Activated T-cell treated with anti-CD3 and anti-CD28 coated beads for 1 hour (primary cell): ENCODE measurements at places on chromosomes 2 and 18.

GRCh38 chr2:113167115-113167932 lies 6.4 kb upstream of the PSD4 start:
- no peak for DNase-seq

DNA sequence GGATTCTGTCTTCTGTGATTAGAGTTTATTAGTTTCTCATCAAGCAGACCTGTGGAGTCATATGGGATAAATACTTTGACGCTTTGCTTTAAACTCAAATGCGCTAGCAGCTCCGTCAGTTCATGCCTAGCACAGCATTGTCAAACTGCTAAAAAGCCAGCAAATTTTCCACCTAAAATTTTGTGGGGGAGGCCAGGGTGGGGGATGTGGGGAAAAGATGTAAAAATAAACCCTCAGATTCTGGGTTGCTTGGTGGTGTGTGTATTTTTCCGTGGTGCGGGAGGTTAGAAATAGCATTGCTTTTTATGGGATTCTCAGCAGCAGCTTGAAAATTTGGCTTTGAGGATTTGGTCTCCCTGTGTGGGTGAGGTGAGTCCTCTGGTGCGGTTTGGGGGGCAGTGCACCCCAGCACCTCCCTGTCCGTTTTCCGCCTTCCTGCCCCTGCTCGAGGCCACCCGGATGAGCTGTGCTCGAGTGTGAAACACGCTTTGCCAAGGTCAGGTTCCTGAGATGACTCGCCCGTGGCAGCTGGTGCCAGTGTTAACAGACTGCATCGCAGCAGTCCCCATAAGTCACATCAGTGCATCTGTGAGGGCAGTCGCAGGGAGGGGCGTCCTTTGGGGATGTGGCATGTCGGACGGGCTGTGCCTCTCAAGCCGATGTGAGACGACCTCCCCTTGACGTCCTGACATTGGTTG lies 65.9 kb downstream of the LDLRAD4 start:
- no peak for DNase-seq

GRCh38 chr2:149782572-149782971 lies 195.0 kb upstream of the MMADHC start:
- no peak for DNase-seq

DNA sequence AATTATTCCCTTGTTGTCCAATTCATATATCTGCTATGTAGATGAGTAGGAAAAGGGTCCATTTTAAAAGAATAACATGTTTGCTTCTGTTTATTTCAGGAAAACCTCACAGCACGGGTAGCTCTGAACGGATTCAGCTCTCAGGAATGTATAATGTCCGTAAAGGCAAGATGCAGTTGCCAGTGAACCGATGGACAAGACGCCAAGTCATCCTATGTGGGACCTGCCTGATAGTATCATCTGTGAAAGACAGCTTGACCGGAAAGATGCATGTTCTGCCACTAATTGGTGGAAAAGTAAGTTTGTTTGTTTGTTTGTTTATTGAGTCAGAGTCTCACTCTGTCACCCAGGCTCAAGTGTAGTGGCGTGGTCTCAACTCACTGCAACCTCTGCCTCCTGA lies 114.6 kb downstream of the PHLPP1 start:
- DNase-seq: no peak

GRCh38 chr2:74205596-74205995 lies 7.2 kb downstream of the MTHFD2 start:
- DNase-seq: no peak

DNA sequence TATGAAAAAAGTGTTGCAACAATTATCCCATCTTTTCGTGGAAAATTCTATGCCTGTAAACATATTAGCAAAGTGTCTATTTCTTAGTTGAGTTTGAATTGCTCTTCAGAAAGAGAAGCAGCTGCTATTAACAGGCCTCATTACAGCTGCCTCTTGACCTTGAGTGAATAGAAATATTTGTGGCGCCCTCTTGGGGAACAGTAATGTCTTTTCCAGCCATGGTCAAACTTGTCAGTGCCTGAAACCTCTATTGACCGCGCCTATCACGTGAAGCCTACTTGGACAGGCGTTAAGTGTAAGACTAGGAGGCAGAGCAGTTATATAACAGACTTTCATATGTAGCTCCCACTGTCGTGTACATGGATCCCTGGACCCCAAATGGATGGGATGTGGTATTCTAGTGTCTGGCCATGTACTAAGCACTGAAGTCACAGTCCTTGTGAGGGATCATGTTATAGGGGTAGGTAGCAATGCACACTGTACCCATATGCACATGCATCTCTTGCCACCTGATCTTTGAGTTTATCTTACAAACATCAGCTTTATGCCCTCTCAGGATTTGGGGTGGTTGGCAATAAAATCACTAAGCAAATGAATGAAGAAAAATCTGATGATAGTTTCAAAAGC lies 245.0 kb downstream of the PTGR3 start:
- DNase-seq: no peak

DNA sequence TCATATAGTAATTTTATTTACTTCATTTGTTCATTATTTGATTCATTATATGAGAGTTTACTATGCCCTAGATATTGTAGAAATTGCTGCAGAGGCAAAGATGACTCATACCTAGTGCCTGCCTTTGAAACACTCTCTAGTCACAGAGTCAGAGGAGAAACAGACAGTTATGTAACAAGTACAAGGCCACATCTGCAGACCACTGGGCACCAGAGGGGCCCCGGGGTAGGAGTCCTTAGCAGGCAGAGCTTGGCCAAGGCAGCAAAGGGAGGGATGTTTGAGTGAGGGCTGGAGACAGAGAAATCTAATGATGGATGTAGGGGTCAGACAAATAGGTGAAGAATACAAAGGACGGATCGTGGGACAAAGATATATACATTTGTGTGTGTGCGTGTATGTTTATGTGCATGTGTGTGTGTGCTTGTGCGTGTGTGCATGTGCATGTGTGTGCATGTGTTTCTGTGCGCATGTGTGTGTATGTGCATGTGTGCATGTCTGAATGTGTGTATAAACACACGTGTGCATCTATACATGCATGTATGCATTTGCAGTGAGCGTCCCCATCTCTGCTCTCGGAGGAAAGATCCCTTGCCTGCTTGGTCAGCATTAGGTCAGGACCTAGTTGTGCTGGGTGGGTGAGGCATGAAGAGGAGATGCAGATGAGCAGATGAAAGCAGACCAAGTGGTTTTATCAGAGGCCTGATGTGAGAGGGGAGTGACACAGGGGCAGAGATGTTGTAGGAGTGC lies 170.6 kb upstream of the MYT1L start:
- DNase-seq: no peak

GRCh38 chr2:134575888-134576287 lies 142.9 kb downstream of the TMEM163 start:
- DNase-seq: no peak

- DNase-seq: no peak
These were observed 60.2 kb downstream of the CXCR4 start for GRCh38 chr2:136057802-136058140.

- DNase-seq: no peak
These were observed 281.1 kb upstream of the SLC14A2 start for GRCh38 chr18:45334191-45334590.

DNA sequence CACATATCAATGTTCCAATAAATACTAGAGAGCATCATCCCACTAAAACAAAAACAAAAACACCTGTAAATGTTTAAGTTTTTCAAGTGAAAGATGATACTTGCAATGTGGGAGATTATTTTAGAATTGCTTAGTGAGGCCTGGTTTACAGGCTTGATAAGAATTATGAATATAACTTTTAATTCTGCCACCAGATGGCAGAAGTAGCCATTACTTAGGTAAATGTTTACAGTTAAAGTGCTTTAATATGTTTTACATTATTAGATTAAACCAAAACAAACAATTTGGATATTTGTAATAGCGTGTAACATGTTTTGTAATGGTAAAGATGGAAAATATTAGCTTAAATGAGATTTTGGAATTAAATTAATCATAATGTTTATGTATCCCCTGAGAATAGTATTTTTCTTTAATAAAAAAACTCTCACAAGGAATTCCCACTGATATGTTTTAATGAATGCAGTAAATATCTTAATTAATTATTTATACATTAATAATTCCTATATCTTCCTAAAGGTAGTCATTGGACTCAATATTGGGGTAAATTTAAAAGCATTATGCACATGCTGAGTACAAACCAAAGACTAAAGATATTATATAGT lies 522.0 kb downstream of the SPAG16 start:
- DNase-seq: no peak

GRCh38 chr18:80232030-80232429 lies 15.3 kb downstream of the PARD6G start:
- DNase-seq: no peak

GRCh38 chr2:175793648-175794047 lies 208.4 kb downstream of the LNPK start:
- DNase-seq: no peak

DNA sequence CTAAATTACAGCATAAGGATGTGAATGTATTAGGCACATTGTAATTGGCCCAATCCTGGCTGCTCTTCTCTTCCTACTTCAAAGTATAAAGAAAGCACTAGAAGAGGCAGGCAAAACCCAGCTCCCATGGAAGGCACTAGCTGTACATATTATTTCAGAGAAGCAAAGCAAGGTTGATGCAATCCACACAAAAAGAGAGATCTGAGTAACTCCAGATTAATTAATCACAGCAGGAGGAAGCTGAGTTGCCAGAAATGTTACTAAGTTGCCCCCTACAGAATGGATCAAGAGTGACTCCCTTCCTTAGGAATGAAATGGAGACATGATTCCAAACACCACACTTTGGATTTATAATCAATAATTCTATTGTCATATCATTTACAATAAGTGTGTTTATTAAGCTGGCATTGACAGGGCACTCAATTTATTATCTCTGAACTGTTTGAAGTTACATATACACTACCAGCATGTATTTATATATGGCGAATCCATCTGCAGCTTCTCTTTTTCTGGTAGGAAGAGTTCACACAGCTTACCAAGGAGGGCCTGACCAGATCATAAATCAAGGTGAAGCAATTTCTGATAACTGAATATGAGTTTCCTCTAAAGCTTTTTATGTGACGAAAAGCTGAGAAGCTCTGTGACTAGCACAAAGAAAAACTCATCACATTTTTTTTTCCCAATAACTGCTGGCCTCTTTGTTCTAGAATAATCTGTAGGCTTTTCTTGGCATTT lies 393.1 kb upstream of the LYPD1 start:
- DNase-seq: no peak

- no peak for DNase-seq
These were observed 61.1 kb downstream of the FMNL2 start for GRCh38 chr2:152396051-152396511.

- no peak for DNase-seq
These were observed 39.6 kb downstream of the DOK1 start for GRCh38 chr2:74593826-74594772.

DNA sequence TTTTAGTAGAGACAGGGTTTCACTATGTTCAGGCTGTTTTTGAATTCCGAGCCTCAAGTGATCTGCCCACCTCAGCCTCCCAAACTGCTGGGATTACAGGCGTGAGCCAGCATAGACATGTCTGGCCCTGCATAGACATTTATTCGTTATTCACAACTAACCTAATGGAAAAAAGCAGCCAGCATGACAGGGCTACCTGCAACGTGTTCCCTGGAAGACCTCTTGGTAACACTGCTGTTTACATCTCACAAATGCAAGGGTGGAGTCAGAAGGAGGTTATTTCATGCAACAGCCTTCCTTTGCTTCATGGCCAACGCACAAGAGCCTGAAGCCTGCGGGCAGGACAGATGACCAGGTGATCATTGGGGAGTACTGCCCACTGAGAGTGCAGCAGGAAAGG lies 9.2 kb downstream of the SERPINE2 start:
- no peak for DNase-seq

DNA sequence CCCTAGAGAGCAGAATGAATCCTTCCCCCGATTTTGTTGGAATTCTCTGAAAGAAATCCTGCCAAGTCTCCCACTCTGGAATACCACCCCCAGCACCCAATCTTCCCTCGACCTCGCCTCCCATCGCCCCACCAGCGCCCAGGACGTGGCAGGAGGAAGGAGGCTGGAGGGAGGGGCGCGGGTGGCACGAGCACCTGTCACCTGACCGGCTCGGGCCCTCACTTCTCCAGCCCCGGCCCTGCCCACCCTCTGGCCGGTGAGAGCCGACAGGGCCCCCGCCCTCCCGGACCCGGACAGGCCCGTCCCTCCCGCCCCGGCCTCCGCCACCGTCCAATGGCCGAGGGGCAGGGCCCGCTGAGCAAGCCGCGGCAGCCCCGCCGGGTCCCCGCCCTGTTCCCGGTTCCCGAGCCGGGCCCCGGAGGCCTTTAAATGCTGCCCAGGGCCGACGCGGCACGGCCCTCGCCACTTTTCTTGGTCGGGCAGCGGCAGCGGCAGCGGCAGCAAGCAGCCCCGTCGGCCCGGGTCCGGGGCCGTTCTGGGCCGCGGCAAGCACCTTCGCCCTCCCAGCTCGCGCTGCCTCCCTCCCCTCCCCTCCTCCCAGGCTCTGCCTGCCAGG lies at the start of gene LGALSL:
Gene LGALSL, plus strand, starts transcription at position 393 of the 616 bp plus-strand sequence. CDS start 384 bp downstream, outside the sequence.
- peak; percentile 27 for DNase-seq

DNA sequence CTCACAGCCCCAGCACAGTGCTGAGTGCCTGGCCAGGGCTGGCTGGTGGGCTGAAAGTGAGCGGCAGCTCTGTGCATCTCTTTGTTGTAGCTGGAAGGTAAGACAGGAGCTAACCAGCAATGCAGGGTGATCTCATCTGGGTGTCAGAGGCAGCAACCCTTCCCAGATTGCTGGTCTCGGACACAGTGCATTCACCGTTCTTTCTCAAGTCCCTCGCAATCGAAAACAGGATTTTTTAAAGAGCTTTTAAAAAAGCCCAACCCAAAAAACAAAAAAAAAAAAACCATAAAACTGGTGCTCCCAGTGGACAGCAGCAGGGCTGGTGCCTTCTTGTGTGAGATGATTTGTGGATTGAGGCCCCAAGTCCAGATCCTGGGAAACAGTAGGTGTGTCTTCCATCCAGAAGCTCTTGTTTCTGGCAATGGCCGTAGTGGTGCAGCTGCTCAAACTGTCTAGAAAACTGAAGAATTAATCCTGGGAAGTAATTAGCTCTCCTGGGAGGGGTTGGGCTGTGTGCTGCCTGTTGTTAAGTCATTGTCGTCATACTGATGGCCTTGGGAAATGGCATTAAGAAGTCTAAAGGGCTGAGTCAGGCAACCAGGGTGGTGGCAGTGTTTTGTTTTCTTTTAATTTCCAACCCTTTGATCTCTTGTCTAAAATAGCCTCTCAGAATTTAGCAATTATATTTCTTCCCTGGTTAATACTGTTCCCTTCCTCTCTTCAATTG lies 156.7 kb downstream of the KLHL29 start:
- DNase-seq: no peak

GRCh38 chr18:56469582-56469981 lies 168.8 kb downstream of the TXNL1 start:
- no peak for DNase-seq

GRCh38 chr2:176251928-176252327 lies 17.3 kb upstream of the MTX2 start:
- no peak for DNase-seq

GRCh38 chr18:48607056-48607984 lies 68.5 kb downstream of the CTIF start:
- DNase-seq: no peak

GRCh38 chr2:127226520-127227263 lies 6.6 kb upstream of the CYP27C1 start:
- DNase-seq: no peak

- DNase-seq: no peak
These were observed 139.2 kb downstream of the DYM start for GRCh38 chr18:49321271-49321670.

GRCh38 chr2:53969968-53970723 lies 647 bp downstream of the PSME4 start:
- no peak for DNase-seq
